Stimulated activated CD4-positive, alpha-beta T cell treated with anti-CD3 and anti-CD28 coated beads, Interleukin-12 subunit alpha, Interleukin-12 subunit beta, amount 100 ng/mL, for 24 hours (primary cell): ENCODE measurements at places on chromosomes 5 and 9.

- DNase-seq: no peak
Observed at GRCh38 chr5:76467216-76467615, 64.1 kb downstream of the IQGAP2 start.

GRCh38 chr5:56310711-56311204 lies 77.6 kb upstream of the ANKRD55 start:
- DNase-seq: no peak

DNA sequence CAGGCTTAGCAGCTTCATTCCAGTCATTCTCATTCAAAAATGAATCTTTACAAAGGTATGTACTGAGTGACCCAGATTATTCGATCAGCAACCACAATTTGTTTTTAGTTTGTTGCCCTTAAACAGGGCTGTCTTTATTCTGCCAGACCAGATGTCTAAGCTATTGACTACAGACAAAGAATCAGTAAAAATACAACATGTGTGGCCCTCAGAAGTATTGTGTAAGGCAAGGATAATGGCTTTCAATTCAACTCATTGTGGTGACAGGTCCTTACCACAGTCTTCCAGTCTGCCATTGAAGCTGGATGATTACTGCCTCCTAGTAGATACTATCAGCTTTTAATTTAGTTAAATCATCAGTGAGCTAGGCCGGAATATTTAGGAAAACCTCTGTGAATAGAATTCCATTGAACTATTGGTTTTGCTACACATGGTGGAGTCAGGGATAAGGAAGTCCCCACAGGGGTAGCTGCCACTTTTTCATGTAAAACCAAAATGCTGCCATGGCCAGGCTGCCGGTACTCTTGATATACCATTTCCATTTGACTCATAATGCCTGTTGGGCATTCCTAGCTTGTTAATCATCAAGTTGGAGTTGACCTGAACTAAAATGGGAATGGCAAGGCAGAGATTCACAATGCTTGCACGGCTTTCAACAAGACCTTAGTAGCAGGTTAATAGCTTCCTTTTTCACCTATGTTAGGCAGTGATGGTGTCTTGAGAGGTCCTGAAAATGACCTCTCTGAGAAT lies 175.6 kb downstream of the MEF2C start:
- no peak for DNase-seq

DNA sequence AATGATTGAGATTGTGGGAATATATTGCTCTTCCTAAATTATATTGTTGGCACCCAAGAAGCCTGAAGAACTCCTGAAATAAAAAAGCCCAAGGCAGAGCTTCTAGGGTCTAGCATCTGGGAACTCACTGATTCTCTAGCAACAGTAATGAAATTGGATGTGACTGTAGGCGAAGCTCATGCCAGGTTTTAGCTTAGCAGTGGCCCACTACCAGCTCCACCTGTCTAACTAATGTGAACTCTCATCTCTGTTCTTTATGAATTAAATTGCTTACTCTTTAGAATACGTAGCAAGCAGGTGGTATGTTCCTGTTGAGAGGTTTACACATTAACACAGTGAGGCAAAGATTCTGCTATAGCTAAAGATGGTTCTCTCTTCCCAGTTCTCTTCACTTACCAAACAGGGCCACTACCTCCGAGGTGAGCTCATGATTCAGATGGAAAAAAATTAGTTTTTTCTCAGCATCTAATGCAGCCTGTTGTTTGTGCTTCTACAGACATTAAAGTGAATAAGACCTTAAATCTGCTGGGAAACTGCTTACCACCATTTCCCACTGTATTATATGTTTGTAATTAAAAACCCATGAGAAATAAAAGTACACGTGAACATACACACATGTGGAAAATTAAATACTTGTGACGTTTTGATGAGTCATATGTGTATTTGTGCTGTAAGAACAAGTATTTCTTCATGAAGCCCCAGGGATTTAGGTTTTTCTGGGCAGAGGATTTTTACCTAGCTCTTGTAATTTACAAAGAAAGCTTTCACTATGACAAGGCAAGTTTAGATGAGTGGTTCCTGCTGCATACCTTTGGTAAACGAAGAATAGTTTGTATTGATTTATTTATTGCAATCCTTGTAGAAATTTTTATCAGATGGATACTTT lies 360.1 kb downstream of the KDM4C start:
- DNase-seq: no peak

DNA sequence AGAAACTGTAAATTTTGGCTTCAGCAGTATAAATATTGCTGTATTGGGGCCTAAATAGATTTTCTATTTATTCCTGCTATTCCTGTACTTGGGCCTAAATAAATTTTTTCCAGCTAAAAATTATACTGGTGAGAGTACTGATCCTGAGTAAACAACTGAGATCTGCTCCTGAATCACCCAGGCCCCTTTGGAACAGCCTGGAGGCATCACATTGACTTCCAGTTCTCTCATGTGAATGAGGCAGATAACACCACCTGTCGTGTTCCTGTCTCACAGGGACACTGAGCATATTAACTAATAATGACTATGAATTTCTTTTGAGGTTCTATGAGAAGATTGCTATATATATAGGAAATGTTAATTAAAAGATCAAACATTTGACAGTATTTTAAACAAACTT lies 119.5 kb upstream of the PLCXD3 start:
- no peak for DNase-seq

DNA sequence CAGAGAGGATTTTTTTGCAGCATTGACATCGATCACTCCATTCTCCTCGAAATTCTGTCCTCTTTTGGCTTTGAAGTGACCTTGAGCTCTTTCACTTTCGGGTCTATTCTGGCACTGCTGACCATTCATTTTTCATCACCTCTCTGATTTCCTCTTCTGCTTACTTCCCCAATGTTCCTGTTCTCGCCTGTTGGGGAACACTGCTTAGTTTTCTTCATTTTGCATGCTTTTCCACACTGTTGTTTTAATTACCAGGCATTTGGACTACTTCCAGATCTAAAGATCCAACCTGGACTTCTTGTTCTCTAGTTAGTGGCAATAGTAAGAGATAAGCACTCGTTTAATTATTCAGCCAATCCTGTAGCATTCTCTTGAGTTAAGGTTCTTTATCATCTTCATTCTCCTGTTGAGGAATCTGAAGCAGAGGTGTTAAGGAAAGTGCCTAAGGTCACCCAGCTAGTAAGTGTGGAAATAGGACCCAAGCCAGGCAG lies 53.4 kb downstream of the MAN2A1 start:
- no peak for DNase-seq

GRCh38 chr9:90176901-90177300 lies 465.7 kb downstream of the DIRAS2 start:
- no peak for DNase-seq

GRCh38 chr5:83199126-83199525 lies 121.8 kb downstream of the XRCC4 start:
- DNase-seq: no peak

- DNase-seq: no peak
Observed at GRCh38 chr9:125585503-125586171, 121.4 kb downstream of the MAPKAP1 start.

DNA sequence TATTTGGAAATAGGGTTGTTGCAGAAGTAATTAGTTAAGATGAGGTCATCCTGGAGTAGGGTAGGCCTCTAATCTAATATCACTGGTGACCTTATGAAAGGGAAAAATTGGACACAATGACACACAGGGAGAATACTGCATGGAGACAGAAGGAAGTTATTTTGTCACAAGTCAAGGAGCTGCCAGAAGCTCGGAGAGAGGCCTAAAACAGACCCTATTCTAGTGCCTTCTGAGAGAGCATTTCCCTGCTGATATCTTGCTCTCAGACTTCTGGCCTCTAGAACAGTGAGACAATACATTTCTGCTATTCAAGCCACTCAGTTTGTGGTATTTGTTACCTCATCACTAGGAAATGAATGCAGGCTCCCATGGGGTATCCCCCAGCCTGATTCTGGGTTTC lies 332.9 kb downstream of the CSNK1G3 start:
- DNase-seq: no peak

GRCh38 chr5:121974261-121974660 lies 12.5 kb downstream of the SRFBP1 start:
- no peak for DNase-seq

- no peak for DNase-seq
Observed at GRCh38 chr5:106085136-106085535, 1585.6 kb downstream of the EFNA5 start.

DNA sequence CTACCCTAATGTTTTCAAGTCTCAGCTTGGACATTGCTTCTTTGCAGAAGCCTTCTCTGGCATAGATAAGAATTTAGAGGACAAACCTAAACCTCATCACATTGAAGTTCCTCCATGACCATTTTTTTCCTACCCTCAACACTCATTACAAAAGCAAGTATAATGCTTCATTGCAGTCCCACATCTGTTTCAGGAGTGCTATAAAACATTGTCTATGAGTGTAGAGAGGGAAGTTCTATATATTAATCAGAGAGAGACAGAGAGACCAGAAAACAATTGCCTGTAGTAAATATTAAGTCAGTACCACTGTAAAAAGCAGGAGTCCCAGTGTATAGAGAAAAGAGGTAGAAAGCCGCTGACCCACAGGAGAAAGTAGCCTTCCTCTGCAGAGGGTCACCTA lies 149.7 kb downstream of the PRELID2 start:
- no peak for DNase-seq

- DNase-seq: no peak
Observed at GRCh38 chr5:98443881-98444280, 329.6 kb upstream of the RGMB start.
